ENCODE measurements at places on chromosomes 7 and 10. TPM values are rescaled to one million over a fixed set of nuclear protein-coding genes. Genes with fewer than 3 reads are reported as not detected.

SCIN gene
- total RNA-seq = 0.70 TPM

COL28A1 gene
- total RNA-seq = 0.91 TPM

GRID2IP gene
- total RNA-seq = not detected

TACR2 gene
- 0.12 TPM for total RNA-seq

TLL2 gene
- total RNA-seq = 0.10 TPM

UNC5B gene
- total RNA-seq = 0.87 TPM

INSIG1 gene
- 23.6 TPM for total RNA-seq

PSAP gene
- 870 TPM for total RNA-seq

PDE6C gene
- total RNA-seq = not detected

CLDN4 gene
- 4.9 TPM for total RNA-seq

TSPAN33 gene
- total RNA-seq = 6.3 TPM

SPDYE11 gene
- not detected for total RNA-seq

CCDC7 gene
- 0.56 TPM for total RNA-seq

STEAP4 gene
- total RNA-seq = 0.01 TPM

AKR1C8 gene
- total RNA-seq = 0.49 TPM

AOAH gene
- 0.13 TPM for total RNA-seq

ZNF438 gene
- total RNA-seq = 2.0 TPM

UFSP1 gene
- 5.0 TPM for total RNA-seq

PLEKHS1 gene
- total RNA-seq = not detected

ADAMTS14 gene
- 0.09 TPM for total RNA-seq

SPOCK2 gene
- total RNA-seq = 0.52 TPM

ZNF804B gene
- not detected for total RNA-seq

ZP3 gene
- 17.5 TPM for total RNA-seq

LZTS2 gene
- total RNA-seq = 39.1 TPM

CASD1 gene
- total RNA-seq = 13.9 TPM

OGDH gene
- 31.7 TPM for total RNA-seq

UTF1 gene
- not detected for total RNA-seq

CBX3 gene
- total RNA-seq = 234 TPM

MMD2 gene
- total RNA-seq = not detected

GALNT17 gene
- not detected for total RNA-seq

SEC61G gene
- 398 TPM for total RNA-seq

ASB10 gene
- not detected for total RNA-seq

NEBL gene
- 2.7 TPM for total RNA-seq

CNPY1 gene
- not detected for total RNA-seq

MRLN gene
- not detected for total RNA-seq

ENKUR gene
- 0.43 TPM for total RNA-seq

MSS51 gene
- total RNA-seq = 0.36 TPM

Data from A549 treated with DMSO at 1 μM for 4 hours (cell line).